Activated T-helper 1 cell treated with anti-CD3 and anti-CD28 coated beads, Interleukin-12 subunit alpha, Interleukin-12 subunit beta, Interleukin-2, Interleukin-4 antibody, amounts not matched to agents 30 ng/mL and 10 ng/mL and 1 ng/mL, durations not matched to agents 14 hours and 24 hours and 36 hours (primary cell): ENCODE measurements at places on chromosomes 2 and 18. TPM values are rescaled to one million over a fixed set of nuclear protein-coding genes. Genes with fewer than 3 reads are reported as not detected.

DNA sequence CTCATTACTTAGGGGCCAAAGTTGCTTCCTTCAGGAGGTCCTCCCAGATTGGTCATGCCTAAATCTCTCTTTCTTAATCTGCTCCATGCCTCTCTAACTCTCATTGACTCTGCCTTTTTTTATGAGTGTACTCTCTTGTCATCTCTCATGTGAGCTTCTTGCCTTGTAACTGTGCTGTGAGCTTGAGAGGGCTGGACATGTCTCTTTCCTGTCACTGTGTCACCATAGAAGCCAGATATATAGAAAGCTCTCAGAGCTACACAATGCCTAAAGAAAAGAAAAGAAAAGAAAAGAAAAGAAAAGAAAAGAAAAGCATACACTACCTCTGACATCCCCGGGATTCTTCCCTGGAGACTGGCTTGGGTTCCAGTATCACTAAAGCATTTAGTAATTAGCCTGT is 161.5 kb upstream of the SKOR2 start:
- H3K27ac ChIP-seq = no peak overlapping the region
- DNase-seq = no peak
- no peak overlapping the region for H3K4me3 ChIP-seq
- peaks cover 6% of the 10 kb centered on the region for H3K27me3 ChIP-seq
- no peaks in the 10 kb centered on the region for H3K36me3 ChIP-seq

Gene STAT1
- total RNA-seq = 129 and 136 TPM in 2 replicates

Gene SCG2
- not detected in 2 replicates for total RNA-seq

DNA sequence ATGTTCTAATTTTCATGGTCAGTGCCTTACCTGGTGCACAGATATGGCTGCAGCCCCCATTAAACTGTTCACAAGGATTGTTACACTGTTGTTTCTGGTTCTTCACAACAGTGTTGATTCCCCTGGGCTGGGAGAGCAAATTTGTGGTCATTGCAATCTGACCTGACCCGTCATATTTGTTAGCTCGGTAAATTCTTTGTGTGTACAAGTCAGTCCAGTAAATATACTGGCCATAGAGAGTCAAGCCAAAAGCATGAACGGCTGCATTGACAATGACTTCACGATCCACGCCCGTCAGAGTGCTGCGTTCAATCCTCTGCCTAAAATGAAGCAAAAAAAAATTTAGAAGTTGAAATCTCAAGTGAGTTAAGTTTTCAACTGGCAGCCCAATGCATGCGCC is 134.6 kb downstream of the DHRS9 start:
- no peak for DNase-seq
- peaks cover 5% of the 10 kb centered on the region for H3K27me3 ChIP-seq
- H3K4me1 ChIP-seq = no peaks in the 10 kb centered on the region
- no peak overlapping the region for H3K27ac ChIP-seq

GRCh38 chr2:240182001-240182400 is 41.5 kb upstream of the OTOS start:
- no peak overlapping the region for H3K4me3 ChIP-seq
- DNase-seq = no peak
- no peaks in the 10 kb centered on the region for H3K4me1 ChIP-seq
- H3K36me3 ChIP-seq = no peaks in the 10 kb centered on the region
- H3K27me3 ChIP-seq = peaks cover 2% of the 10 kb centered on the region
- no peak overlapping the region for H3K27ac ChIP-seq

Gene MAL
- 264 and 272 TPM in 2 replicates for total RNA-seq

DNA sequence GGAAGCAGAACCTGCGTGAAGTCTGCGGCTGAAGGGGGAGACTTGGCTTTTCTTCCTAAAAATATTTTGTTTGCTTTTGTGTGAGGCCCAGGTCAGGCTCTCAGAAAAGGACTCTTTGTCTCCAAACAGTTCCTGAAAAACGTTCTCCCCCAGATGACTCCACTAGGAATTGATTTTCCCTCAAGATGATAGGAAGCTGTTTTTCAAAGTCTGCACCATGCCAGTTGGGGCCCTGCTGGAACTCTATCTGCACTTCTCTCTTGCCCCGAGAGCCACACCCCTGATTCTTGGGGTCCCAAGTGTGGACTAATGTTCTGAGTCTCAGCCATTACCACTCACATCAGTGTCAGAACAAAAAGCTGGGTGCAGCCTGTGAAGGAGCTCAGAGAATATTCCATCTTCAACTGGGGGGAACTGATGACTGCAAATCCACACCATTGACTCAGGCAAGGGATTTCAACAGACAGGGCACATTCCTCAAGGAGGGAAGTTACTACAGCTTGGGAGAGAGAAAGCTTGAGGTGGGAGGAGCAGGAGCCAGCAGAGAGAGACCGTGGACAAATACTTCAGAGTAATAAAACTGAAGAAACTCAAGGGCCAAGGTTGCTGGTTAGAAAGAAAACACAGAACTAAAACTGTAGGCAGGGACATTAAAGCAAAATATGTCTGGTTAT is 768.3 kb downstream of the RNF144A start:
- H3K4me1 ChIP-seq = peaks cover 25% of the 10 kb centered on the region
- H3K36me3 ChIP-seq = peaks cover 12% of the 10 kb centered on the region
- no peak overlapping the region for H3K4me3 ChIP-seq
- no peak for DNase-seq
- H3K27me3 ChIP-seq = no peaks in the 10 kb centered on the region

DNA sequence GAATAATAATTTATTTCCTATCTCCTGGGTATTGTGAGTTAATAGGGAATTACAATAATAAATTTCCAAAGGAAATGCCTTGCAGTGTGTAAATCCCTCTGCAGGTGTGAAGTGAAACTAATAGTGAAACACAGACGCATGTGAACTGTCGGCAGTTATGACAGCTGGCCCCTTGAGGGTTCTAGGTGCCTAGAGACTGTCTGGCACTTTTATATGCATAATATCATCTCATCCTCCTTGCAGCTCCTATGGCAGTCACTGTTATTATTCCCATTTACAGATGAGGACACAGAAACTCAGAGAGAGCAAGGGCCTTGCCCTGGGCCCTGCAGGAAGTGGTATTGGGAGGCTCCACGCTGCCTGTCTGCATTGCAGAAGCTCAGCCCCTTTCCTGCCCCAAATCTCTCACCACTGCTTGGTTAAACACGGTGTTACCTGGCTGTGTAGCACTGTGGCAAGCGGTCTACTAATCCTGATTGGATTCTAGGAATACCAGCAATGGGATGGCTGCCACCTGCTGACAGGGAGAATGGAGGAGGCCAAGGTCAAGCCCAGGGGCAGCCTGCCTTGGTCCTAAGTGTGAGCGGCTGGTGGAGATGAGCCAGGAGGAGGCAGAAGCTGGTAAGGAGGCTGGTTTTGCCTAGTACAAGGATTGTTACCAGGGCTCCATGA is 32.8 kb upstream of the ACKR3 start:
- H3K27ac ChIP-seq = peak overlapping the region; percentile 93
- H3K36me3 ChIP-seq = peaks cover 13% of the 10 kb centered on the region
- peak; percentile 45 for DNase-seq
- H3K4me1 ChIP-seq = peaks cover 63% of the 10 kb centered on the region
- H3K4me3 ChIP-seq = peak overlapping the region; percentile 92

DNA sequence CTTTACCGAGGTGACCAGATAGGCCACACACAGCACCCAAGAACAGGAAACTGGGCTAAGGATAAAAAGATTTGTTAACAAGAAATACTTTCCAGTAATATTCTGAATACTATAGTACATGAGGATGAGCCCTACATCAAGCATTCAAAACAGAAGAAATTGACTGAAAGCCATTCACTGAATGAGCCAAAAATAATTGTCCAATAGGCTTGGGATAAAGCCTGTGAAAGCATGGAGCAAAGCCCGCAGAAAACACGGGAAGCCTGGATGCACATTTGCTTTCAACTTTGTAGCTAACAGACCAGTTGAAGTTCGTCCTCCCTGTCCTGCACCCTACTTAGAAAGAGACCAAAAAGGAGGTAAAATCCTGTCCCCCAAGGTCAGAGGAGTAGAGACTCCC is 56.3 kb downstream of the DIPK1C start:
- DNase-seq = no peak
- H3K4me3 ChIP-seq = no peak overlapping the region
- no peak overlapping the region for H3K27ac ChIP-seq
- no peaks in the 10 kb centered on the region for H3K36me3 ChIP-seq

GRCh38 chr2:128820452-128820851 is 501.8 kb upstream of the HS6ST1 start:
- no peaks in the 10 kb centered on the region for H3K27me3 ChIP-seq
- no peak for DNase-seq
- H3K36me3 ChIP-seq = no peaks in the 10 kb centered on the region
- no peak overlapping the region for H3K4me3 ChIP-seq
- no peak overlapping the region for H3K27ac ChIP-seq

Gene LOXHD1
- not detected in 2 replicates for total RNA-seq

DNA sequence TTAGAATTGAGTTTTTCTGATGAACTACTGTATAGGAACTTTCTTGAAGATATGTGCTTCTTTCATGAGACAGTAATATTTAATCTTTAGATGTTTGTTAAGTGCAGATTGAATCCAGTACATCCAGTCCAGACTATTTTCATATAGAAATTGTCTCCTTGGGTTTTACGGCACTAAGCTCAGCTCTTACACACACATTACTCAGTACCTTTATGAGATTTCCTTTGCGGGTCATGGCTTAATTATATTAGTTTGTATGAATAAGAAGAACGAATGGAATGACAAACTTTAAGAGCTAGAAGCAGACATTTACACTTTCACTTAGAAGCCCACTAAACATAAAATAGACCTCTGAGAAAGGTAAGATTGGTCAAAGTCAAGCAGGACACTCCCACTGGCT is 223.3 kb upstream of the THUMPD2 start:
- no peak for DNase-seq
- no peaks in the 10 kb centered on the region for H3K27me3 ChIP-seq
- no peak overlapping the region for H3K4me3 ChIP-seq
- H3K36me3 ChIP-seq = peaks cover 1% of the 10 kb centered on the region
- H3K4me1 ChIP-seq = no peaks in the 10 kb centered on the region
- H3K27ac ChIP-seq = no peak overlapping the region

Gene MOGAT1
- total RNA-seq = not detected in 2 replicates

DNA sequence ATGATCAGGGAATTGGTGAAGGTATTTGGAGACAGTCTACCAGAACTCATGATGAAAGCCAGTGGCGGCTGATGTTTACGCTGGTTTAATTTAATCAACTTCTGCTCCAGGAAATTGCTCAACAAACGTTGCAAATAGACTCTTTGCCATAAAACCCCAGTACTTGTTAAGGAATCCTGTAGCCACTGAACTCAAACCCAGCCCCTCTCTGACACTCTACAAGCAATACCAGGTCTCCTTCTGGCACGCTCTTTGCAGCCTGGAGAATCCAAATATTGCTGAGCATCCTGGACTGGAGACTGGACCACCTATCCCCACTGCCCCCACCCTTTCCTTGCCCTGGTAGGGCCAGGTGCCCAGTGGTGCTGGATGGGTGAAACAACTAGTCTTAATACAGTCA is 308.2 kb downstream of the FBXO15 start:
- H3K36me3 ChIP-seq = no peaks in the 10 kb centered on the region
- H3K27me3 ChIP-seq = peaks cover 2% of the 10 kb centered on the region
- H3K4me3 ChIP-seq = no peak overlapping the region
- no peak for DNase-seq

DNA sequence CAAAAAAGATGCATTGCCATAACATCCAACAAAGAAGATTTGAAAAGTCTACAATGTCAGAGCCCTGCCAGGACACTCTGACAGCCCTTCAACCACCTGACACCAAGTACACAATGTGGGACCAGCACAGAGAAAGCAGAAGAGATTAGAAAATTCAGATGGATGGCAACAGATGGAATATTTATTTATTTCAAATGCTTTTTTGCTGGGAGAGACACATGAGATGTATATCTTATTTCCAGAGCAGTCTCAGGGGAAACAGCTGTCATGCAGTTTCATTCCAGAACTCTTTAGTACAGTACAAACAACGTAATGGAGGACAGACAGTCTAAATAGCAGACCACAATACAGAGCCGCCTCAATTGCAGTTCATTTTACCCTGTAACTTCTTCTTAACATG is 110.1 kb downstream of the MAIP1 start:
- no peaks in the 10 kb centered on the region for H3K36me3 ChIP-seq
- no peaks in the 10 kb centered on the region for H3K4me1 ChIP-seq
- H3K27me3 ChIP-seq = peaks cover 11% of the 10 kb centered on the region

DNA sequence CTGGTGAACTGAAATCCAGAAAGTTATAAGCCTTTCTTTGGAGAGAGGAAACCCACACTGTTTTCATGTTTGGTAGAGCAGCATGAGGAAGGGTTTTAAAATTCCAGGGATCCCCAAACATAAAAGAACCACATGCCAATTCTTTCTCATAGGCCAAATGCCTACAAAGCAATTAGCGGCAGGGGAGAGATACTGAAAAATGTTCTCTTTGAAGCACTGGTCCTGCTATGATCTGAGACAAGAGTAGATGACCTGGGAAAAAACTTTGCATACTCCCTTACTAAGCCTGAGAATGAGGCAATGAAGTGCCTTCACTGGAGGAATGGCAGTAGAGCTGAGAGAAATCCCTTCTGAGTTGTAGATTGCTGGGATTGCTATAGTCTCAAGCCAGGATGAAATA is 1261.7 kb downstream of the DSC3 start:
- no peaks in the 10 kb centered on the region for H3K27me3 ChIP-seq
- H3K4me3 ChIP-seq = no peak overlapping the region
- no peak for DNase-seq
- no peak overlapping the region for H3K27ac ChIP-seq
- H3K4me1 ChIP-seq = no peaks in the 10 kb centered on the region
- no peaks in the 10 kb centered on the region for H3K36me3 ChIP-seq

- H3K27ac ChIP-seq = no peak overlapping the region
- peaks cover 40% of the 10 kb centered on the region for H3K4me1 ChIP-seq
- DNase-seq = no peak
- H3K4me3 ChIP-seq = no peak overlapping the region
- H3K27me3 ChIP-seq = peaks cover 28% of the 10 kb centered on the region
These were observed 191.3 kb upstream of the SMAD2 start for GRCh38 chr18:48121752-48122151.

DNA sequence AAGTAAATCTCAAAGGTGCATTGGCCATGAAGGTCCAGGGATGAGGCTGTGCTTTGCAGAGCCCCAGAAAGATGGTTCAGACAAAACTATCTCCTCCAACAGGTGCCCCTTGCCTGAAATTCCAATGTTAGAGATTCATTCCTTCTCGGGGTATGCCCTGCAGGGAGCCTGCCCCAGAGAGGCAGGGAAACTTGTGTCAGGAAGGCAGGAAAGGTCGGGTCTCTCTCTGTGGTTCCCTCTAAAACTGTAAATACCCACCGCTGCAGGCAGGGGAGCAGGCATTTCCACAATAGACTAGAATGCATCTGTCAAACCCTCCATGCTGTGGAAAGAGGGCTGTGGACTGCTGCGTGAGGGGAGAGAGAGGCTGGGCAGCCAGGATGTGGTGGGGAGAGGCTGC is 207.8 kb upstream of the SMAD2 start:
- H3K27me3 ChIP-seq = peaks cover 53% of the 10 kb centered on the region
- no peak for DNase-seq
- H3K36me3 ChIP-seq = no peaks in the 10 kb centered on the region
- H3K4me1 ChIP-seq = peaks cover 32% of the 10 kb centered on the region
- peak overlapping the region; percentile 22 for H3K27ac ChIP-seq

Gene KCNG2
- total RNA-seq = not detected in 2 replicates

Gene CD8B2
- total RNA-seq = 0.37 and 0.54 TPM in 2 replicates

- peaks cover 47% of the 10 kb centered on the region for H3K4me1 ChIP-seq
- no peak for DNase-seq
- peak overlapping the region; percentile 92 for H3K27ac ChIP-seq
- peaks cover 27% of the 10 kb centered on the region for H3K36me3 ChIP-seq
- no peaks in the 10 kb centered on the region for H3K27me3 ChIP-seq
These were observed 1.1 kb downstream of the PUM2 start for GRCh38 chr2:20349513-20349921.
